Subcutaneous preadipocyte (primary cell): ENCODE measurements at places on chromosomes 1 and 21. TPM values are rescaled to one million over a fixed set of nuclear protein-coding genes. Genes with fewer than 3 reads are reported as not detected.

RNF186 gene
- not detected in 2 replicates for total RNA-seq

ADGRL4 gene
- 7.7 and 37.3 TPM in 2 replicates for total RNA-seq

SYCP1 gene
- not detected in 2 replicates for total RNA-seq

AQP10 gene
- total RNA-seq = not detected in 2 replicates

PHGDH gene
- total RNA-seq = 64.7 and 72.8 TPM in 2 replicates

RGS5 gene
- 1.8 and 3.1 TPM in 2 replicates for total RNA-seq

TMCC2 gene
- total RNA-seq = 1.1 and 2.5 TPM in 2 replicates

KCND3 gene
- total RNA-seq = under 0.01 and 0.37 TPM in 2 replicates

MCM3AP gene
- 66.1 and 88.0 TPM in 2 replicates for total RNA-seq

DNASE2B gene
- not detected in 2 replicates for total RNA-seq

CASZ1 gene
- under 0.01 TPM in 1 of 2 replicates, not detected in the other for total RNA-seq

BCAN gene
- not detected in 2 replicates for total RNA-seq

MXRA8 gene
- 243 and 326 TPM in 2 replicates for total RNA-seq

GPATCH3 gene
- total RNA-seq = 6.6 and 7.0 TPM in 2 replicates

NUP210L gene
- total RNA-seq = under 0.01 TPM in 2 replicates

ZNF648 gene
- not detected in 2 replicates for total RNA-seq

BRDT gene
- total RNA-seq = not detected in 2 replicates

ERRFI1 gene
- 42.6 and 68.0 TPM in 2 replicates for total RNA-seq

NBPF6 gene
- not detected in 2 replicates for total RNA-seq

CYYR1 gene
- total RNA-seq = 0.20 TPM in 1 of 2 replicates, not detected in the other

HSPG2 gene
- 123 and 144 TPM in 2 replicates for total RNA-seq

PTAFR gene
- not detected in 2 replicates for total RNA-seq

TMOD4 gene
- total RNA-seq = not detected in 2 replicates

SPRR5 gene
- total RNA-seq = not detected in 2 replicates

MIXL1 gene
- not detected in 2 replicates for total RNA-seq

SYT2 gene
- not detected in 2 replicates for total RNA-seq

RGS8 gene
- not detected in 2 replicates for total RNA-seq

C1orf141 gene
- total RNA-seq = not detected in 2 replicates

IL22RA1 gene
- 0.37 TPM in 1 of 2 replicates, not detected in the other for total RNA-seq

CENPS gene
- 13.2 and 14.9 TPM in 2 replicates for total RNA-seq

FCGR2B gene
- not detected in 2 replicates for total RNA-seq

IFI44L gene
- 13.6 and 15.2 TPM in 2 replicates for total RNA-seq

ASH1L gene
- total RNA-seq = 37.5 and 40.3 TPM in 2 replicates

DIRAS3 gene
- 0.78 and 1.8 TPM in 2 replicates for total RNA-seq

ITGB2 gene
- total RNA-seq = not detected in 2 replicates

PGBD5 gene
- under 0.01 TPM in 1 of 2 replicates, not detected in the other for total RNA-seq

CELA3B gene
- total RNA-seq = not detected in 2 replicates

VWA5B1 gene
- total RNA-seq = not detected in 2 replicates

C1QTNF12 gene
- 0.59 and 1.8 TPM in 2 replicates for total RNA-seq

WDR4 gene
- total RNA-seq = 14.0 and 23.5 TPM in 2 replicates

DCDC2B gene
- total RNA-seq = not detected in 2 replicates

NPHS2 gene
- not detected in 2 replicates for total RNA-seq

SLC35D1 gene
- 9.6 and 12.5 TPM in 2 replicates for total RNA-seq

DVL1 gene
- total RNA-seq = 69.1 and 119 TPM in 2 replicates

CFAP298 gene
- total RNA-seq = 8.1 and 19.9 TPM in 2 replicates

KIF17 gene
- 0.20 TPM in 1 of 2 replicates, not detected in the other for total RNA-seq

SPRR2G gene
- not detected in 2 replicates for total RNA-seq

S100A1 gene
- not detected in 2 replicates for total RNA-seq

CFAP141 gene
- not detected in 2 replicates for total RNA-seq
